ENCODE measurements at places on chromosomes 7 and 10.

GRCh38 chr7:27155816-27156507 is 513 bp downstream of the HOXA7 start:
- peak; percentile 31 for DNase-seq

GRCh38 chr10:106938513-106938912 is 226.0 kb downstream of the SORCS1 start:
- no peak for DNase-seq

- no peak for DNase-seq
These were observed 16.6 kb downstream of the MNX1 start for GRCh38 chr7:156993925-156994235.

GRCh38 chr7:40874756-40875155 is 740.0 kb downstream of the SUGCT start:
- no peak for DNase-seq

GRCh38 chr7:132083126-132083525 is 493.1 kb downstream of the PLXNA4 start:
- no peak for DNase-seq

- no peak for DNase-seq
These were observed 20.6 kb downstream of the RGR start for GRCh38 chr10:84265418-84265817.

- DNase-seq: no peak
These were observed 94.4 kb downstream of the WDFY4 start for GRCh38 chr10:48779077-48779476.

DNA sequence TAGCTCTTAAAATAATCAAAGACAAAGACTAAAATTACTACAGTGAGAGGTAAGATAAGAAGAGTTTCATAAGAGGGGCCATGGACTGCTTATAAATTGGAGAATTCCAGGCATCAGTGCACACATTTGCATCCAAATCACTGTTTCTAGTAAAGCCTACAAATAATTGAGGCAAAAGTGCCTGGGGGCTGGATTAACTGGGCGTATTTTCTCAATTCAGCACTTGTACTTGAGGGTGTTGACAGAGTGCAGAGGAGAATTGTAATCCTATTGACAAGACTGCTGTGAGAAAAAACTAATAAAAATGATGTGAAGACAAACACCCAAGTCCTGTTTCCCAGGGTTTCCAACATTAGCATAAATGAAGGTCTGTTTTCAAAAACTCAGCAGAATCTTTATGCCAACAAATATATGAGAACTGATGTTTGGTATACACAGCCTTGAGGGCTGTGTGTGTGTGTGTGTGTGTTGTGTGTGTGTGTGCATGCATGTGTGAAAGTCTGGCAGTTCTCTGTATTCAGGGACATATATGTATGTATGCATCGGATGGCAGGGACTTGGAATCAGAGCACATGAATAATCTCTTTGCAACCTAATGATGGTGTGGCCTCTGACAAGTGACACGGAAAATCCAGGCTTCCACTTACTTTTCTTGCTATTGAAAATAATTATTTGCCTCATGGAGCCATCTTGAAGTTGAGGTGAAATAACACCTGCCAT is 182.1 kb upstream of the CDC14C start:
- DNase-seq: no peak

GRCh38 chr7:94996369-94996768 is 89.0 kb downstream of the PPP1R9A start:
- DNase-seq: no peak

DNA sequence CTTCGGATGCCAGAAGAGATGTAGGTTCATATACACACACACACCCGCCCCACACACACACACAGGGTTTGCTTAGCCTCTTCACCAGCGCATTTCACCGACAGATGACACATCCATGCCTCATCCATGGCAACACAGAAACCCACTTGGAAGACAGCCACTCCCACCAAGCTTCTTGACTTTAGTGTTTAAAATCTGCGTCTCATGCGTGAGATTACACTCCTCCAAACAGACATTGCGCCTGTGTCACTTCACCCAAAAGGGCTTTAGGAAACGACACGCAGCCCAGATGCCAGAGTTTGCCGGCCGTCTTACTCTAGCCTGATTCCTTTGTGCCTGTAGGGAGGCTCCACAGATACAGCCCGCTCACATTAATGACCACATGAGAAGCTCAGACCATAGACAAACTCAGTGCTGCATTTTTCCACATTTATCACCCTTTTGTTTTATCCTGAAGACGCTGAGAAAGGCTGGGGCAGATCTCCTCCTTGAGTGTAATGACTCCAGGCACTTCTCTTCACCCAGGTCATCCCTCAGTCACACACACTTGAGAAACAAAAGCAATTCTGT is 73.8 kb downstream of the DIP2C start:
- no peak for DNase-seq

DNA sequence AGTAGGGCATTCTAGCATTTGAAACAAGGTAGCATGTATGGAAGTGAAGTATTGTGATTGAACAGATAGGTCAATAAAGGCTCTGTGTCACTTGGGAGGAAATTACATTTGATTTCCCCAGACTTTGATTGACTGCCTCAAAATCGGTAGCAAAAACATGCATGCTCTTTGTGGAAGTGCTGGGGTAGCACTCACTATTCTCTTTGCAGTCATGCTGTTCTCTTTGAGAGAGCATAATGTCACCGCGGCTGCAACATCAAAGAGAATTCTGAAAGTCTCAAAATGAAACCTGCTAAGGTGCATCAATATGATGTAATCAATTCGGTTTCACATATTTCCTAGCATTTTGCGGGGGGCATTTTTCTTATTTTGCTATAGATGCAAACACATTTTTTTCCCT is 64.2 kb downstream of the ARMC3 start:
- no peak for DNase-seq

GRCh38 chr10:24202181-24202570 is 6.8 kb upstream of the KIAA1217 start:
- no peak for DNase-seq

DNA sequence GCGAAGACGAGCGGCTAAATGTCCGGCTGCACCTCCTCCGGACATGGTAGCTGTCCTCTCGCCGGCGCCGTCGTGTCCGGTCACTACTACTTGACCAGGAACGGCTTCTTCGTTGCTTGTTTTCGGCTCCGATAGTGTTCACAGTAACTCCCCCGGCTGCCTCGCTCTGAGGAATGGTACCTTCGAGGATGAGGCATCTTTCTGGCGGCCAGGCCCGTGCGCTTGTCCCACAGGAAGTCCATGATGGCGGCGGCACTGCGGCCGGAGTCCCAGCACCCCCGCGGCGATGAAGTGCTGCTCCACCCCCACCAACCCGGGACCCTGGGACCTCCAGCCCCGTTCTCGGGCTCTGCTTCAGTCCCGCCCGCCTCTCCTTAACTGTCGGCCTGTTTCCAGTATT is 11.0 kb upstream of the CCDC126 start:
- DNase-seq: no peak

DNA sequence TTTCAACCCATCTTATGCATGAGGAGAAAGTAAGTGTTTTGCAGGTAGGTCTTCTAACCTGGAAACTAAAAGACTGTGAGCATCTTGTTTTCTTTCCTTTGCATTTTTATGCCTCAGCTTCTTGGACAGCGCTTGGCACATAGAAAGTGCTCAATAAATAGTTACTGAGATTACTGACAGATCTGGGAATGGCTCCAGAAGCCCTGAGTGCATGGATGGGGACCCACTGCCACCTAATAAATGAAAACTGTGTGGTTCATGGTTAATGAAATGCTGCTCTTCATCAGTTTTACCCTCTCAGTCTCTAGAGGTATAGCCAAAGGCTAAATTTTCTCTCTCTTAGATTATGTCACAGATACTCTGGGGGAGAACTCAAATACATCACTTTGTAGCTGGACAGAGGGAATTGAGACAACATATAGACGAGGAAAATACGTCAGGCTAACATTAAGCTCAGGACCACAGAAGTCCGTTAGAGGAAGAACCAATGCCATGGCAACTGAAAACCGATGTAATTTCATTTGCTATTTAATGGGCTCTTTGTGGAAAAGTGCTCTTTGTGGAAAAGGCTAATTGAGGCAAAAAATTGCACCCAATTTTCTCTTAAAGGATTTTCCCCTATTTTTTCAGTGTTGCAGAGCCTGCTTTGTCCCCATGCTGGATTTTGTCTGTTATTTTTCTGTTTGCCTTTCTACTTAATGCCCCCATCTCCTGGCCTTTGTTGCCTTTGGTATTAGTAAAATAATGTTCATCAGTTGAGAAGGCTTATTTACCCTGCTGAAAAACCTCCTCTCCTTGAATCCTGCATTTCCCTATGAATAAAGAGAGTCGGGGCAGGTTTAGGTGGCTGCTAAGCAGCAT is 17.8 kb downstream of the ASB4 start:
- peak; percentile 32 for DNase-seq

GRCh38 chr7:40468891-40469864 is 334.4 kb downstream of the SUGCT start:
- no peak for DNase-seq

DNA sequence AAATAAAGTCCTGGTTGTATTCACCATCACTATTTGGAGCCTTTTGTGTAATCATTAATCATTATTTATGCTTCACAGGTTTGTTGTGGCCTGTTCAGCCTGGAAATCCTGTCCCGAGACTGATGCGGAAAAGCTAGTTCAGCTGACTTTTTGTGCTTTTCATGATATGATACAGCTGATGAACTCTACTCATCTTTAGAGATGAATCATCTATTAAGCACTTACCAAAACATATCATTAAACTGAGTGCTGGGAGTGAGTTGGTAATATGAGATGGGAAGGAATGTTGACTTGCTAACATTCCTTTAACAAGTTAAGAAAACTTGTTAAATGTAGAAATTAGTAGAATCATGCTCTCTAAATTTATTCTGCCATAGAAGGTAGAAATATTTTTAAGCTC is 53.0 kb downstream of the CROT start:
- DNase-seq: no peak

GRCh38 chr10:17206210-17206709 is 4.8 kb upstream of the TRDMT1 start:
- no peak for DNase-seq

DNA sequence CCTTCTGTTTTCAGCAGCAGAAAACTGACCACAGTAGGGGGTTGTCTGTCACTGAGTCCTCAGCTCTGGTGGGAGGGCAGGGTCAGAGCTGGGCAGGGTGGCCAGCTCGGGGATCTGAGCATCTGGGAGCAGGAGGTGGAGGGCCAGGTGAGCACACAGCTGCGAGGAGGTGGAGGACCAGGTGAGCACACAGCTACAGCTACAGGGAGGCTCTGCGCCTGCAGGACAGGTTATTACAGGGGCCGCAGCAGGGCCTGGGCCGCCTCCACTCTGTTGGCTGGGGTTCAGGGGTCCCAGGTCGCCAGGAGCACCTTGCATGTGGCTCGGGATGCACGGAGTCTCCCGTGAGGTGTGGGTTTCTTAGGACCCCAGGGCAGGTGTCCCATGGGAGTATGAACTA is 52.4 kb upstream of the PRKAR1B start:
- no peak for DNase-seq

DNA sequence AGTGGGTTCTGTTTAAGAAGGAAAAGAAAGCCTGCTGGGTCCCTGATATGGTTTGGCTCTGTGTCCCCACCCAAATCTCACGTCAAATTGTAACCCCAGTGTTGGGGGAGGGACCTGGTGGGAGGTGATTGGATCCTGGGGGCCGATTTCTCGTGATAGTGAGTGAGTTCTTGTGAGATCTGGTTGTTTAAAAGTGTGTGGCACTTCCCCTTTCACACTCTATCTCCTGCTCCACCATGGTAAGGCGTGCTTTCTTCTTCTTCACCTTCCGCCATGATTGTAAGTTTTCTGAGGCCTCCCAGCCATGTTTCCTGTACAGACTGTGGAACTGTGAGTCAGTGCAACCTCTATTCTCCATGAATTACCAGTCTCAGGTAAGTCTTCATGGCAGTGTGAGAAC is 42.6 kb downstream of the INPP5A start:
- no peak for DNase-seq

DNA sequence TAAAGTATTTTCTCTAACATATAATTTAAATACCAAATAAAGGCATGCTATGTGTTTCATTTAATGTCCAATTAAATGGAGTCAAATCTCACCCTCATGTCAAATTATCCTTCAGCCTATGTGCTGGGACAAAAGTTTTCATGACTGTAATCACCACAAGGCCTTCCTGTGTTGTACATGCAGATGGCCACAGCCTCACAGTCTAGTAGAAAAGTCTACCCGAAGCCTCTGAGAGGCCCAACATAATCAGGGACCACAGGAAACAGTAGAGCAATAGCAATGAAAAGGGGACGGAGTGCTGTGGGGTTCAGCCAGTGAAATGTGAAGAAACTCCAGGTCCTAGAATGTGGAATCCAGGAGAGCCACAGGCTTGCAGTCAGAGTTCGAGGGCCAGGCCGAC is 140.2 kb upstream of the KLF6 start:
- DNase-seq: no peak

- no peak for DNase-seq
These were observed 51.0 kb downstream of the ZNF777 start for GRCh38 chr7:149409895-149410294.

GRCh38 chr10:12470719-12471118 is 121.4 kb downstream of the CAMK1D start:
- DNase-seq: no peak

DNA sequence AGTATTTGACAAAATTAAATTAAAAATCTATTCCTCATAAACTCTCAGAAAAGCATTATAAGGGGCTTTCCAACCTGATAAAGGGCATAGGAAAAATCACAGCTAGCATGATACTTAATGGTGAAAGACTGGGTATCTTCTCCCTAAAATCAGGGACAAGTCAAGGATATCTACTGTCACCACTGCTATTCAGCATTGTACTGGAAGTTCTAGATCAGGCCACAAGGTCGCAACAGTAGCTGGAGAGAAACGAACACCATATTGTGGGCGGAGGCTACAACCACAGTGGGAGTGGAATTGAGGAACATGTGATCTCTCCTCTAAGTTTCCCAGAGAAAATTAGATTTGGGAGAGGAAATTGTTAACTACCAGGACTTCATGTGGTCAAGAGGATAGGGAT is 70.0 kb upstream of the NAMPT start:
- DNase-seq: no peak

- no peak for DNase-seq
These were observed 804 bp downstream of the TMEM106B start for GRCh38 chr7:12211711-12212485.

DNA sequence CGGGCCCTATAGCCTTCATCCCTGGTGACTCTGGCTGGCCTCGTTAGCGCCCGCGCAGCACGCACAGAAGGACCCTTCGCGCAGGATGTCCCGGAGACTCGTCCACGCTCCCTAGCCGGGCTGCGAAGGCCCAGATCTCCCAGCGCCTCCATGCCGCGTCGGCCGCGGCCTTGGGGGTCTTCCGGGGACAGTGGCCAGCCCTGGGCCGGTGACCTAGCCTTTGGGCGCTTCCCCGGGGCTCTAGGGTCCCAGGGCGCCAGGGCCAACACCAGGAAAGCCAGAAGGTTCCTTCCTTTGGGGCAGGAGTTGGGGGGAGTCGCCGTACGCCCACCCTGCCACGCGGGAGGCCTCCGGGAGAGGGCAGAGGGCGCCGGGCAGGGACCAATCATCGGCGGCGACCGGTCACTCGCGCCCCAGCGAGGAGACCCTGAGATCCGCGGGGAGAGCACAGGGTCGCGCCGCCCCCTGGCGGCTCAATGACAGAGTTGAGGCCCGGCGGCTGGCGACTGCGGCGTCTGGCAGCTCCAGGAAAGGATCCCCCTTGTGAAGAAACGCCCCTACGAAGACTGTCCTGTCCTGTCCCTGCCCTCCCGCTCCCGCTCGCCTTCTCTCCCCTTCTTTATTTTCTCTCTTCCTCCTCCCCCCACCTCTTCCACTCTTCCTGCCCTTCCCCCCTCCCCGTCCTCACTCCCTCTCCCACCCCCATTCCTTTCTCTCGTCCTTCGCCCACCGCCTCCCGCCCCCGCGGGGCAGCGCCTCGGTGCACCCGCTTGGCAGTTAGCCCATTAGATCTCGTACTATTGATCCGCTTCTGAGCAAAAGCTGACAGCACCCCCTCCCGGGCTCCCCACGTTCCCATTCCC is 62.3 kb upstream of the LBX1 start:
- peak; percentile 64 for DNase-seq

- no peak for DNase-seq
These were observed 134.3 kb upstream of the TNRC18 start for GRCh38 chr7:5557920-5558401.

Data from NCI-H1436 (cell line).